ENCODE measurements at places on chromosomes 1 and 21.
A peak's percentile ranks its signal among the peaks of the same experiment; 100 is the strongest.

- peak; percentile 11 for DNase-seq
These were observed 9.8 kb upstream of the GJA8 start for GRCh38 chr1:147892731-147893214.

- DNase-seq, result peak; percentile 90
These were observed 161.2 kb downstream of the RUNX1 start for GRCh38 chr21:34887725-34888568.

DNA sequence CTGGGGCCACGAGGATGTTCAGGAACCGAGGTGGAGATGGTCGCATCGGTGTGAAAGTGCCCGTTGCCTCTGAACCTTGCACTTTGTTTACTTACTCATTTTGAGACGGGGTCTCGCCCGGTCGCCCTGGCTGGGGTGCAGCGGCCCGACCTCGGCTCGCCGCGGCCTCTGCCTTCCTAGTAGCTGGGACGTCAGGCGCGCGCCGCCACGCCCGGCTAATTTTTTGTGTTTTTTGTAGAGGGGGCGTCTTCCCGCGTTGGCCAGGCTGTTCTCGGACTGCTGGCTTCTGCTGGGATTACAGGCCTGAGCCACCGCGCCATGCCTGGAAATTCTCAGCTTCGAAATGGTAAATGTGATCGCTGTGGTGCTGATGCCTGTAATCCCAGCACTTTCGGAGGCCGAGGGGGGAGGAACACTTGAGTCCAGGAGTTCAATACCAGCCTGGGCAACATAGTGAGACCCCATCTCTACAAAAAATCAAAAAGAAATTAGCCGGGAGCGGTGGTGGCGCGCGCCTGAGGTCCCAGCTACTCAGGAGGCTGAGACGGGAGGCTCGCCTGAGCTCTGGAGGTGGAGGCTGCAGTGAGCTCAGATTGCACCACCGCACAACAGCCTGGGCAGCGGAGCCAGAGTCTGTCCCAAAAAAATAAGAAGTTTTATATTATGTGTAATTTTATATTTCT lies 684 bp upstream of the MRPL20 start:
- no peak for DNase-seq

DNA sequence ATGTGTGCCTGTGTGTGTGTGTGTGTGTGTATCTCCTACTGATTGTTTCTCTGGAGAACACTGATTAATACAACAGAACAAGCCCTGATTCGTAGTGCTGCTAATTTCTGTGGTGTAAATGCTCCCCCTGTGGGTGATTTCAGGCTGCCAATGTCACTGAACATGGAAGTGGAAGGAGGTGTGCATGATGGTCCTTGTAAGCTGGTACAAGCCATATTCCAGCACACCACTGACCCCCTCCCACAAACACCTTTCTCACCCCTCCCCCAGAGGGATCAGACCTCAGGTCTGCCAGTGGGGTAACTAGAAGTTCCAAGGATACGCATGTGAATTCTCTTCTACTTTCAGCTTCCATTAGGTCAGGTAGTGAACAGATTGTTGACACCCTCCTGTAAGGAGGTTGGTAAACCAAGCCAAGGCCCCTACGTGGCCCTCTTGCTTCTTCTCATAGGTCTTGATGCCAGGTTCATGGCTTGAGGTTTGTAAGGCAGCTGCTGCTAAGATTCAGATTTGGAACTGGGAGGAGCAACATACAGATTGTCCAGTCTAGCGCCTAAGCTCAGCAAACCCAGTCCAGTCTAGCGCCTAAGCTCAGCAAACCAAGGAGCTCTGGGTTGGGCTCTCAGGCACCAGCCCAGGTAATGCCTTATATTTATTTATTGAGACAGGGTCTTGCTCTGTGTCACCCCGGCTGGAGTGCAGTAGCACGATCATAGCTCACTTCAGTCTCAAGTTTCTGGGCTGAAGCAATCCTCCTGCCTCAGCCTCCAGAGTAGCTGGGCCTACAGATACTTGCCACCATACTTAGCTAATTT lies 38.7 kb downstream of the DHCR24 start:
- DNase-seq, result no peak

GRCh38 chr1:230994860-230995259 lies 16.0 kb downstream of the ARV1 start:
- DNase-seq, result peak; percentile 23

DNA sequence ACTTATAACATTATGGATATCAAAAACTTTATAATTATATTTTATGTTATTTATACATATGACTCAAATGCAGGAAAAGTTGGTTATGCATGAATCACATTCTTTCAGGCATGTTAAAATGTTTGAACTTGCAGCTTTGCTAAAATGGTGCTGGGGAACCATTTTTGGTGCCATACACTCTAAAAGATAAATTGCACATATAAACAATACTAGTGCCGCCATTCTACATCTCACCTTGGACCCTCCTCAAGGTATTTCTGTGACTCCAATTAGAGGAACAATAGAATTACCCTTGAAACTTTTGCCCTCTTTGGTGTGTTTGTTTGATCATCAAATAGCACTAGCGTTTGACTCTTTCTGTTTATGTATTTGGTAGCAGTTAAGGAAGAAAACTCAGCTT lies 997 bp downstream of the PRKACB start:
- no peak for DNase-seq
